Fibroblast of skin of right quadriceps (primary cell): ENCODE measurements at places on chromosomes 11 and 22.
A peak's percentile ranks its signal among the peaks of the same experiment; 100 is the strongest.

DNA sequence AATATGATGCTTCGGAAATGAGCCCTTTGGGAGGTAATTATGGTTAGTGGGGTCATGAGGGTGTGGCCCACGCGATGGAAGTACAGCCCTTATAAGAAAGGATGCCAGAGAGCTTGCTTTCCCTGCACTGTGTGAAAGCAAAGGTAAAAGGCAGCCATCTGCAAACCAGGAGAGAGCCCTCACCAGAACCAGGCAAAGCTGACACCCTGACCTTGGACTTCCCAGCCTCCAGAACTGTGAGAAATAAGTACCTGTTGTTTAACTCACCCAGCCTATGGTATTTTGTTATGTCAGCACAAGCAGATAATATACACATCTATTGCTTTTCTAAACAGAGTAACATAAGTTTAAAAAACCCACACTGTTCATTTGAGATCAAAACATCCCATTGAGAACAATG is 50.7 kb downstream of the SYN3 start:
- no peak for DNase-seq

- peak; percentile 17 for DNase-seq
Observed at GRCh38 chr22:31488988-31489617, 539 bp downstream of the EIF4ENIF1 start.

DNA sequence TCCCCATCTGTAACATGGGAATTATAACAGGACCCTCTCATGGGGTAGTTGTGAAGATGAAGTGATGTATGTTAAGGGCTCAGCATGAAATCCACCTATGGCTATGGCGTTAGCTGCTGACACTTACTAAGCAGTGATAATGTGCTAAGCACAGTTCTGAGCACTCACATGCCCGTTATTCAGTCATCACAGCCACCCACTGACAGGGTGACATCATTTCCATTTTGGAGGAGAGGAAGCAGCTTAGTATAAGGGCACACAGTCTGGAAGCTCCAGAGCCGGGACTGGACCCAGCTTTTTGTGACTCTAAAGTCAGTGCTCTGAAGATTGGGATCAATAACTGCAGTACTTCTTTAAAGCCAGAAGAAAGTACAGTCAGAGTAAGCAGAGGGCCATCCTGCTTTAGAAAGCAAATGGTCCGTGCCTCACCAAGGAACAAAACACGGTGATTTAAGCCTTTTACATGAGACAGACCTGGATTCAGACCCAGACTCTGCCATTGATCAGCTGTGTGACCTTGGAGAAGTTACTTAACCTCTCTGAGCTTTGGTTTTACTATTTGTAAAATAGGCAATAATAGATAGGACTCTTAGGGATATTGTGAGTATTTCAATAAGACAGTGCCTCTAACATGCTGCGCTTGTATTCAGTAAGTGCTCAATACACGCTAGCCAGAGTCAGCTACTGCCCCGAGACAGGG is 61.5 kb downstream of the SGSM1 start:
- no peak for DNase-seq

GRCh38 chr11:14010665-14011064 is 48.1 kb downstream of the SPON1 start:
- DNase-seq = no peak

DNA sequence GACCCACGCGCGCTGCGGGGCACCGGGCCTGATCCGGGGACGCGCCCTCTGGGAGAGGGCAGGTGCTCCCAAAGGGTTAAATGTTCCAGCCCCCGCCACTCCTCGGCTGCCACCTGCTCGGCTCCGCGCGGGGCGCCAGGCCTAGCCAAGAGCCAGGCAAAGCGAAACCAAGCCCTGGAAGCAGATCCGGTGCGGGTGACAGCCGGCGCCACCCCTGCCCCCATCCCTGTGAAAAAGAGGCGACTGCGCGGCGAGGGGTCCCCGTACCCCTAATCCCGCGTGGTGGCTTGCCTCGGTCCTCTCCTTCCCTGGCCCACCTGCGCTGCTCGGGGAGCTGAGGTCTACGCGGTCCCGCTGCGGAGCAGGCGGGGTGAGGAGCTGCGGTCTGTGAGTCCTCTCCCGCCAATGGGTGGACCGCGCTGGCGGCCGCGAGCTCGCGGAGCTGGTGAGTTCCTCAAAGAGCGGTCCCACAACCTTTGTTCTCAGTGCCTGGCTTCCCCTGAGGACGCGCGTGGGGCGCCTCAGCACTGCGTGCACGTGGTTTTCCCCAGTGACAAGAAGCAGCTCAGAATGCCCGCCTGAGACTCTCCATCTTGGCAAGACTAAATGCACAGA is at the start of gene ME3:
Gene ME3, minus strand, starts transcription at position 610 of the 615 bp plus-strand sequence.
- no peak for DNase-seq

DNA sequence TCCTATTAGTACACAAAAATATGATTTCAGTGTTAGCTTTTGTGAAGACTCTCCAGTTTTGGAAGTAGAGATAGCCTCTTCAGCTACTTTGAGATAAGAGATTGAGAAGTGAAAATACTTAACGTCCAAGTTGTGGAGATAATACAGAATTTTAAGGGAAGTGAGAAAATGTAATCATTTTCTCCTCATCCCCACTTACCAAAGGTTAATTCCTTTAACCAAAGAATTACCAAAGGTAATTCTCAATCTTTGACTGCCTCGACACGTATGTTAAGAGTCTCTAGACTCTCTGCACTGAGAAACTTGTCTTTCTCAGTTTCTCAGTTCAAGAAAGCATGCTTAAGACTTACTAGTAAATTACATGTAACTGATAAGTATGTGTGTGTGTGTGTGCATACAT is 15.3 kb downstream of the C11orf54 start:
- DNase-seq = no peak
